Activated CD4-positive, alpha-beta T cell treated with anti-CD3 and anti-CD28 coated beads, Interleukin-2, amount 10 ng/mL, durations not matched to agents 7 days and 5 days (primary cell): ENCODE measurements at places on chromosomes 3 and 15.

DNA sequence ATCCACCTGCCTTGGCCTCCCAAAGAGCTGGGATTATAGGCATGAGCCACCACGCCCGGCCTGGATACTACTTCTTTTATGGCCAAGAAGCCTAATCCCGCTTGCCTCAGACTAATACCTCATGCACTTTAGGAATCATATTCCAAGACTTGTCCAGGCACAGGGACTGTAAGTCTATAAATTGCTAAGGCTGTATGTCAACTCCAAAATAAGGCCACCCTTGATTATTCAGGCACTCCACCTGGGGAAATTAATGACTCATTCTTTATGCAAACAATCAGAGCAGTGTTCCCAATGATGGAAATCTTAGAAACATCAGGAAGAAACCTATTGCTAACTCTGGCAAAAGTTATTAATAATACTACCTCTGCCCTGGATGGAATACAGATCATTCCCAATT, 98.4 kb downstream of the ERC2 start:
- no peak for DNase-seq

GRCh38 chr3:184186902-184187207, 856 bp downstream of the ABCF3 start:
- DNase-seq: no peak

DNA sequence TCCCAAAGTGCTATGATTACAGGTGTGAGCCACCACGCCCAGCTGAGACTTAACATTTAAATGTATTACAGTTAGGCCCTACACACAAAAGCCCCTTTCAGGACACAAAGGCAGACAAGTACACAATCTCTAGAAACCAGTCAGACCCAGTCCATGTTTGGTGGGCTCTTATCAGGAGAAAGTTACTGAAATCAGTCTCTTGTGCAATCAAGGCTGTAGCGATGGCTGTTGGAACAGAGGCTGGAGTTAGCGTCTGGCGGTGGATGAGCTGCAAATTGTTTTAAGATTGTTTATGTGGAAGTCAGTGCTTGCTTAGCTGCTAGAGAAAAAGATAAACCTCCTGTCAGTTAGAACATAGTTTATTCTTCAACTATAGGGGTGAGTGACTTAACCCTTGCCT, 89.5 kb upstream of the SNRPN start:
- DNase-seq: no peak

GRCh38 chr3:66904336-66904735, 93.8 kb upstream of the KBTBD8 start:
- no peak for DNase-seq

DNA sequence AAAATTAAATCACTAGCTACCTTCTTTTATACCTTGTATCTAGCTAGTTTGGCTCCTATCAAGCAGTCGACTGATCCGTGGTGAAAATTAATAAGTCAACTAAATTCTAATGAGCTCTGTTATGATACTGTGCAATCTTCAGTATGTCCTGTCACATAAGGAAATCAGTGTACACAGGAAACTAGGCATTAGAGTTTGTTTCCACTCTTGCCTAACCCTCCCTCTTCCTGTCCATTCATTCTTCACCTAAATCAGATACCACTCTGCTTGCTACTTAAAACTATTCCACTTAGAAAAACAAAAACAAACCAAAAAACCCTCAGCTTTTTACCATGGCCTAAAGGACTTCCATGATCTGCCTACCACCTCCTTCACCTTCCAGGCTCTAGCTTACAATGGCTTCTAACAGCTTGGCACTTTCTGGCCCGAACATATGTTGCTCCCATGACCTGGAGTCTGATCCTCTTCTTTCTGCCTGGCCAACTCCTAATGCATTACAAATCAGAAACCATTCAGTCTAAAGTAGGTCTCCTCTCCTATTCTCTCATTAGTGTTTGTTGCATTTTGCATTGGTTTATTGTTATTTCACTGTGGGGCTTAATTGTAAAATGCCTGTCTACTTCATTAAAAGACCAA, 7.9 kb downstream of the RFC4 start:
- no peak for DNase-seq

GRCh38 chr3:110193074-110193473, 855.7 kb upstream of the DPPA4 start:
- no peak for DNase-seq

GRCh38 chr3:197728487-197728886, 8.2 kb downstream of the RUBCN start:
- DNase-seq: no peak

DNA sequence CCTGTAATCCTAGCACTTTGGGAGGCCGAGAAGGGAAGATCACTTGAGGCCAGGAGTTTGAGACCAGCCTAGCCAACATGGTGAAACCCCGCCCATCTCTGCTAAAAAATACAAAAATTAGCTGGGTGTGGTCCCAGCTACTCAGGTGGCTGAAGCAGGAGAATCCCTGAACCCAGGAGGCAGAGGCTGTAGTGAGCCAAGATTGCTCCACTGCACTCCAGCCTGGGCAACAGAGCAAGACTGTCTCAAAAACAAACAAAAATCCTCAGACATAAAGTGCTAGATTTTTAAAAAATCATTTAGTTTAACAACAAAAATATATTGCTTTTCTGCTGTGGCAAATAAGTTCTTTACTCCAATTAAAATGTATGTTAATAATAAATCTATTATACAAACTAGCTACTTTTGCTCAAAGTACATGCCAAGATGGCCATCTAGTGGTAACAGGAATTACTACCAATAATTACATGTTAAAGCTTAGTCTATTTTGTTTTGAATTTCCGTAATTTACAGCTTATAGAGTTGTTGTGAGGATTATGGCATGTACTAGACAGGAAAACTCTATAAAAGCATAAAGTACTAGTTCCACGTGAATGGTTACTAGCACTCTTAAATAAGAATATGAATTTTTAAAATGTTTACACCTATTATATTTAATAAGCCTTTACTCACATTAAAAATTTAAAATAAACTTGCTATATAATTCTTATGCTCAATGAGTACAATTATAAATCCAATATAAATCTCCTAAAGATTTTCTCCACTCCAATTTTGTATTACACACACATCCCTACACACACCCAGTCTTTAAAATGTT, 39.0 kb downstream of the GABPB1 start:
- DNase-seq: peak; percentile 27

GRCh38 chr3:101725194-101725889, 928 bp downstream of the CEP97 start:
- peak; percentile 50 for DNase-seq

GRCh38 chr3:177133860-177134815, 63.1 kb downstream of the TBL1XR1 start:
- DNase-seq: no peak

DNA sequence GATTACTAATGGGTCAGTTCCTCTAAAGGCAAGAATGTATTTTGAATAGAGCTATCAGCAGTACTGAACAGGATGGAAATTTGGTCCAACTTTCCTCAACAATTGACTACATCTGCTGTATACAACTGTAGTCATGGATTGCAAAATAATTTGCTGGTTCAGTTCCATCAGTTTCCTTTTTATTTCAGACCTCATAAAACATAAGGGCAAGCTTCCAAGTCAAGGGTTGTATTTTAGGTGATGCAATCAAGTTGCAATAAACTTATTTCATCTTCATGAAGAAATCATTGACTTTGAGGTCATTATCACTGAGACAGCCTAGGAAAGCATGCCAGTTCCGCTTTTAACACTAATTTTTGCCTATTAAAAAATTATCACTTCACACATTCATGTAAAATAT, 90.4 kb upstream of the TSEN2 start:
- DNase-seq: no peak

DNA sequence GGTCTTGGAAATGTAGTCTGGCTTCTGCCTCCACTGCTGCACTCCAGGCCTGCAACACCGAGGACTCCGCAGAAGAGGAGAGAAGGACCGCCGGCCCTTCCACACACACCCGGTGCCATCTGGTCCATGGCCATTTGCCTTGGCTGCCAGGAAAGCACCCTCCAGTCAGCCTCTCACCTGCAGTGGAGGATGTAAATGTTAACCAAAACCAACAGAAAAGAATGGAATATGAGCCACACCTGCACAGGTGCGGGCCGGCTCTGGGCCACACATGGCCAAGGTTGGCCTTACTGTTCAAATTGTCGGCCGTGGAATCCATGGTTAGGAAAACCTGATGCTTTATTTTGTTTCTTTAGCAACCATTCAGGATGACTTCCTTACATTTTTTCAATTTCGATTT, 178.3 kb upstream of the C2CD4B start:
- no peak for DNase-seq

DNA sequence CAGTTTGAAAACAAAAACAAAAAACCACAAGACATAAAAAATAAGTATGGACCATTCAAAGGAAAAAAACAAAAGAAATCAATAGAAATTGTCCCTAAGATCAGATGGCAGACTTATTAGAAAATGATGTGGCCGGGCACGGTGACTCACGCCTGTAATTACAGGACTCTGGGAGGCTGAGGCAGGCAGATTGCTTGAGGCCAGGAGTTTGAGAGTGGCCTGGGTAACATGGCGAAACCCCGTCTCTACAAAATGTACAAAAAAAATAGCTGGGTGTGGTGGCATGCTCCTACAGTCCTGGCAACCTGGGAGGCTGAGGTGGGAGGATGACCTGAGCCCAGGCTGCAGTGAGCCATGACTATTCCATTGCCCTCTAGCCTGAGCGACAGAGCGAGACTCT, 16.6 kb downstream of the SPCS1 start:
- DNase-seq: no peak

DNA sequence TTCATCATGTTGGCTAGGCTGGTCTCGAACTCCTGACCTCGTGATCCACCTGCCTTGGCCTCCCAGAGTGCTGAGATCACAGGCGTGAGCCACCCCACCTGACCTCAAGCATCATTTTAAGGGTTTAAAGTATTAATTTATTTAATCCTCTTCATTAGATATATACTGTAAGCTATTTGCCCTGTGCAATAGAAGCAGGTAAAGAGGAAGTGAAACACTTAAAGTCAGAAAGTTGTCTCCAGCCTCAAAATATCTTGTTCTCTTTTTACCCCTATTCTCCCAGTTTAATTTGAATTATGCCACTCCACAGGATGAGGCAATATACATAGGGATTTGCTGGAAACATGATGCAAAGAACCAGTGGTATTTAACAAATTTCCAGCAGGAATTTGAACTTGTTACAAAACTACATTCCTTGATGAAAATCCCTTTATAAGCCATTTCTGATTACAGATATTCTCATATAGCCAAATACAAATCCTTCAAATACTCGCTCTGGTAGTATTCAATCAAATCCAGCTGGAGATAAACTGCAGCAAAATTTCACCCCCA, 2.0 kb downstream of the NDUFB5 start:
- no peak for DNase-seq

DNA sequence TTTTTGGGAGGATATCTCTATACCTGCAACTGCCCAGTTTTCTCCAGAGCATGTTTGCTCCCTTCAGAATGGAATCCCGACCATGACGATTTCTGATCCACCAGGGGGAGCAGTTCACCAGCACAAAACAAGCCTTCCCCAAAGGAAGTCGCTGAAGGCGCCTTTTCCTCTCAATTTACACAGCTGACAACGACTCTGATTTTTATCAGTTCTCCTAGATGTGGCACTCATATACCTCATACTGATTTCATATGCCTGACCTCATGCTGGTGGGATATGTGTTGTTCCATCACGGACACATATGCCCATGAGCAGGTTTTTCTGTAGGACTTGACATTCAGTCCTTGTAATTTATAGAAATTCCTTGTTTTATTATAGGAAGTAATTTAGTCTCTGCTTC, 1028.2 kb downstream of the MCTP2 start:
- DNase-seq: peak; percentile 69

- no peak for DNase-seq
Measured at GRCh38 chr3:184500344-184500923, 61.2 kb upstream of the EPHB3 start.

GRCh38 chr15:78075490-78076230, 1.9 kb downstream of the TBC1D2B start:
- DNase-seq: no peak

DNA sequence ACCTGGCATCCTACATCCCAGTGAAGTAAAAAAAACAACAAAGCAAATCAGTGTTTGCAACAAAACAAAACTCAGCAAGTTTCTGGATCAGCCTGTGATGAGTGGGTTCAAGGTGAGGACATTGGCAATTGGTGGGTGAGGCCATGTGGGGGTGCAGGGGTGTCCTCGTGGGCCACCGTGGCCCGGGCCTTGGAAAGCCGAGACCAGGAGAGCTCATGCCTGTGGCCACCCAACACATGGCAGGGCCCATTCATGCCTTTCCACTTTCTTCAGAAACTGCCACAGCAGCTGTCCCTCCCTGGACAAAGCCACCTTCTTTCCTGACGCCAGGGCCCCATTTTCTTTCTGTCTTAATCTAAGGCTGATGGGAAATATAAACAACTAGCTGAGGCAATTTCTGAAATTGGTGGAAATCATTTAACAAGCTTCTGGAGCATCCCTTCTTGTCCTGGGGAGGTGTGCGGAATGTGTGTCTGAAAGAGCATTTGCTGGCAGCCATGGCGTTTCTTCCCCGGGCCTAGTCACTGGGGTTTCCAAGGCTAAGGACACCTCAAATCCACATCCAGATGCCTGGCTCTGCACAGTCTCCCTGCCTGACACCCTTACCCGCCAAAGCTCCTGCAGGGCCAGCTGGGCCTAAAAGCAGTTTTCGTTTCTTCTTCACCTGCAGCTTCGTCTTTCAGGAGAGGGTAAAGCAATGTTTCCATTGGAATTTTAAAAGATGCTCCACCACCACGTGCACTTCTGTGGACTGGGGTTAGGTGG, 34.1 kb upstream of the SFMBT1 start:
- DNase-seq: no peak

- no peak for DNase-seq
Measured at GRCh38 chr15:31563001-31563400, 236.4 kb downstream of the KLF13 start.
